Activated CD4-positive, alpha-beta T cell treated with anti-CD3 and anti-CD28 coated beads for 24 hours (primary cell): ENCODE measurements at places on chromosomes 12 and 14.

DNA sequence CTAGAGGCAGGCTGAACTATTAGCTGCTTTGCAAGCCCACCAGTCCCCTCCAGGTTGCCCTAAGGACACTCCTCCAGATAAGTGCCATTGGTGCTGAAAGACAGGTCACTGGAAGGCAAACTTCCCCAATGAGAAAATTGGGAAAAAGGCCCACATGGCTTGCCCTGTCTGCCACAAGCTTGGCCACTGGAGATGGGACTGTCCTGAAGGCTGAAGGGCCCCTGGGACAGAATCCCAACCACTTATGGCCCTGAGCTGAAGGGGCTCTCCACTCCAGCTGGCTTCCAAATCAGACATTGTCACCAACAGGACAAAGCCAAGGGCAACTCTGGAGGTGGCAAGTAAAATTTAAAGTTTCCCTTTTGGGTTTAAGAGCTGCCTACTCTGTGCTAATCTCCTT lies 12.2 kb upstream of the DHRS2 start:
- DNase-seq, result no peak

GRCh38 chr12:108570743-108571608 lies 8.6 kb downstream of the ISCU start:
- DNase-seq, result no peak

GRCh38 chr12:71109834-71110233 lies 48.0 kb downstream of the TSPAN8 start:
- no peak for DNase-seq

GRCh38 chr14:91872011-91872501 lies 4.7 kb upstream of the TC2N start:
- DNase-seq, result no peak

GRCh38 chr14:53996041-53996440 lies 39.4 kb upstream of the BMP4 start:
- no peak for DNase-seq
